ENCODE measurements at places on chromosomes 2 and 18.
A peak's percentile ranks its signal among the peaks of the same experiment; 100 is the strongest.

DNA sequence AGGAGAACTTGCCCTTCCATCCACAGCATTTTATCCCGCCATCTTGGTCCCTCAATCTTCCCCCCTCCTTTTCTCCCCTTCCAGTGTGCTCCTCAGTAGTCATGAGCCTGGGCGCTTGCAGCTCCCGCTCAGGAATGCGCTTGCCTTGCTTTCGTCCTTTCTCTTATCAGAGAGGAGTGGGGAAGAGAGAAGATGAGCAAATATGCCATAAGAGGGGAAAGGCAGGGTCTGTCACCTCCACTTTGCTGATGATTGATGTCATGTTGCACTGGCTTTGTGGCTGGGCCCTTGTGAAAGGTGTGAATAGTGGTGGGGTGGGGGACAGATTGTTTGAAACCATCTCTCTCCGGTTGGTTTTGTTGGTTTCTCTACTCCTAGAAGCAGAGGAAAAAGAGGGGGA lies 569.3 kb downstream of the TNS1 start:
- no peak for DNase-seq

DNA sequence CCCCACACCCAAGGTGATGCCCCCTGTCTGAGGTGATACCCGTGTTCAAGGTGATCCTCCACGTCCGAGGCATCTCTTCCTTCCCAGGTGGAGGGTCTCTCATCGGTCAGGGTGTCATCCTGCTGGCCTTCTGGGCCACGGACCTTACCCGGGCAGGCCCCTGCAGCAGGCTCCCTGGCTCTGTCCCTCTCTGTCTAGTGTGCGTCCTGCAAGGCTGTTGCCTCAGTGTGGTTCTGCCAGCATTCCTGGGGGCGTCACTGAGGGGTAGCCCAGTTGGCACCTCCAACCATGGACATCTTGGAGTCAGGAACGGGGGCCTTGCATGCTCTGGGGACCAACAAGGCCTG lies 5.6 kb upstream of the PER2 start:
- DNase-seq: peak; percentile 44

GRCh38 chr2:136665736-136666135 lies 99.6 kb upstream of the THSD7B start:
- no peak for DNase-seq

DNA sequence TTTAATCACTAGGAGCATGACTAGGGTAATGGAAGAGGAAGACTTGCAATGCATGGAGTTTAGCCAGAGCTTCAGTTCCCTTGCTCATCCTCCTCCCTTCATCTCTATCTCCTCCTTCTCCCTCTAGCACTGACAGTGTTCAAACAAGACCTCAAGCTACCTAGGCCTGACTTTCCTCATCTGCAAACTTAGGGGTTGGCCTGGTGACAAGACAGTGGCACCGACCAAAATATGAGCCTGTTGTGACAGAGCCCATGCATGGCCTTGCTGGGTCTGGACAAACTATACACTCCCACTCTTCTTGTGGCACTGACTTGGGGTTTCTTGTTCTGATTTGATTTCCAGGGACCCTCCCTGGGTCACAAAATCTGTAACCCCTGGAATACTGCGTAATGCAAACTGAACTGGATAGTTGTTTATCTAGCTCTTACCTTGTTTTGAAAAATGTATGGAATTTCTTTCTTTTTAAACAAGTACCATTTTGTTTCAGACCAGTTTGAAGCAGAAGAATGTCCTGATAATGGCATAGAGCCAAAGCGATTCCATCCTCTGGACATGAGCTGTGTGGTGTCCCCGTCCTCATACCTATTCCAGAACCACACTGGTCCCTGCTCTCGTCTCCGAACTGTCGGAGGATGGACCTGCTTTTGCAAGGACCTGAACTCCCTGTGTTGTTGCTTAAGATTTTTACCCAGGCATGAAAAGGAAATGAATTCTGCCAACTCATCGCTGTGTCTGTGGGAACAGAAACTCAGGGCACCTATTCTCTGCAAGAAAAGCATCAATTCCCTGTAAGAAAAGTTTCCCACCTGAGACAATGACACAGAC lies 33.4 kb upstream of the PPP4R1 start:
- no peak for DNase-seq

GRCh38 chr18:58038063-58038462 lies 6.0 kb upstream of the NEDD4L start:
- no peak for DNase-seq

DNA sequence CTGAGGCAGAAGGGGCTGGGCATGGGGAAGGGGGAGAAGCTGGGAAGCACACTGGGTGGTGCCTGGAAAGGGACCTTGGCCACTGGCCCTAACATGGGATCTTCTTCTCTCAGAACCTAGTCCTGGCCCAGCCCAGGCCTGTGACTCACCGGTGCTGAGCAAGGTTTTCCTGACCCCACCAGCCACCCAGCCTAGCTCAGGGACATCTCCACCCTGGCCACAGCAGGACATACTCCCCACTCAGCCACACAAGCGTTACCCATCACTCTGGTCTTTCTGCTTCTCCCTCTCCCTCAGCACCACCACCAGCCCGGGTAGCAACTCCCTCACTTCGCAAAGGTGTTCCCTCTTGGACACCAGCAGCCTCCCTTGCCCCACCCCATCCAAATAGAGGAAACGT lies 22.8 kb downstream of the TNS1 start:
- peak; percentile 72 for DNase-seq

GRCh38 chr2:64679673-64680425 lies 26.1 kb upstream of the SERTAD2 start:
- no peak for DNase-seq

GRCh38 chr18:47775961-47776360 lies 154.5 kb downstream of the SMAD2 start:
- no peak for DNase-seq

DNA sequence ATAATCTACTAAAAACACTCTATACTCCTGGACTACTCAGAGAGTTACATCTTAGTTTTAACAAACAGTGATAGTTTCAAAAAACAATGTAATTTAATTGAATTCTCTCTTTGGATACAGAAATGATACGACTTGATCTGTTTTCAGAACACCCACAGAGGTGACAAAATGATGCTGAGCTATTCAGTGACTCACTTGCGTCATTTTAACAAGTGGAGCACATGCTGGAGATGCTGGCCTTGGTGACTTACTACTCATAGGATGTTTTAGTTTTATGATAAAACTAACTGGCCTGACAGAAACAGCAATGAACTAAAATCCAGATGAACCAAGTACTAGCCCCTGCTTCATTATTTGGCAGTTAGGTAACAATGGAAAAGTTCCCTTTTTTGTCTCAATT lies 101.3 kb upstream of the ITGB6 start:
- DNase-seq: no peak

DNA sequence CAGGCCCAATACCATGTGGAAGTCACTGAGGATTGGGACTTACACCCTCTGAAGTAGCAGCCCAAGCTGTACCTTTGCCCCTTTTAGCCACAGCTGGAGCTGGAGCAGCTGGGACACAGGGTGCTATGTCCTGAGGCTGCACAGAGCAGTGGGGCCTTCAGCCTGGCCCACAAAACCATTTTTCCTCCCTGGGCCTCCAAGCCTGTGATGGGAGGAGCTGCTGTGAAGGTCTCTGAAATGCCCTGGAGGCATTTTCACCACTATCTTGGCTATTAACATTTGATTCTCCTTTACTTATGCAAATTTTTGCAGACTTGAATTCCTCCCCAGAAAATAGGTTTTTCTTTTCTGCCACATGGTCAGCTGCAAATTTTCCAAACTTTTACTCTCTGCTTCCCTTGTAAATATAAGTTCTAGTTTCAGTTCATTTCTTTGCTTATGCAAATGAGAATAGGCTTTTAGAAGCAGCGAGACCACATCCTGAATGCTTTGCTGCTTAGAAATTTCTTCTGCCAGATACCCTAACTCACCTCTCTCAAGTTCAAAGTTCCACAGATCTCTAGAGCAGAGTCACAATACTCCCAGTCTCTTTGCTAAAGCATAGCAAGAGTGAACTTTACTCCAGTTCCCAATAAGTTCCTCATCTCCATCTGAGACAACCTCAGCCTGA lies 213.8 kb upstream of the MGAT5 start:
- DNase-seq: no peak

DNA sequence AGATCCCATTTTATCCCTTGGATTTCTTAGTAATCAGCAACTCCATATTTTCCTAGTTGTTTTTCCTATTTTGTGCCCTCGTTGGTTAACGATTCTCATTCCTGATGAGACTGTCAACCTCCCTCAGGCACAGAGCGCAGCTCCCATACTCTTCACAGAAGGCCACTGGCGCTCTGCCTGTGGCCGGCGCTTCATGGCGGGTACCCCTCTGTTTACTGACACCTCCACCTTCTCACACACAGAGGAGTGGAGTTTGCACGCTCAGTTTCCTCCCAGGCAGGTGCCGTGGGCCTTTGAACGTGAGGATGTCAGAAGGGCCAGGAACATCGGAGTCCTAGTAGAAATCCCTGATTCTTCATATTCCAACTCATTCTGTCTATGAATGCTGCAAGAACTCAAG lies 139.0 kb downstream of the MBP start:
- DNase-seq: no peak

Data from psoas muscle (tissue), 8 donors.